Smooth muscle cell of bladder (primary cell): ENCODE measurements at places on chromosomes 11 and 22. TPM values are rescaled to one million over a fixed set of nuclear protein-coding genes. Genes with fewer than 3 reads are reported as not detected.

CYP2R1 gene
- 3.7 and 6.4 TPM in 2 replicates for total RNA-seq

OR5B21 gene
- total RNA-seq: 0.14 TPM in 1 of 2 replicates, not detected in the other

MOV10L1 gene
- 8.6 and 14.8 TPM in 2 replicates for total RNA-seq

NEFH gene
- 0.09 and 0.14 TPM in 2 replicates for total RNA-seq

KRTAP5-11 gene
- total RNA-seq: not detected in 2 replicates

FOLH1 gene
- 0.14 and 0.46 TPM in 2 replicates for total RNA-seq

LRRC74B gene
- total RNA-seq: not detected in 2 replicates

CLDN5 gene
- total RNA-seq: 0.28 and 2.5 TPM in 2 replicates

PKNOX2 gene
- total RNA-seq: 0.92 and 1.4 TPM in 2 replicates

DDIAS gene
- 0.28 and 0.65 TPM in 2 replicates for total RNA-seq

DKK3 gene
- total RNA-seq: 235 and 371 TPM in 2 replicates

OR51Q1 gene
- total RNA-seq: not detected in 2 replicates
